Jurkat, Clone E6-1 (cell line): ENCODE measurements at places on chromosomes 12 and 14.
A peak's percentile ranks its signal among the peaks of the same experiment; 100 is the strongest.

- DNase-seq = no peak
Measured at GRCh38 chr12:133235401-133236112, at the start of gene ANHX. TSS of gene ANHX (minus strand) at chr12:133235877. CDS start at chr12:133234356, 1,521 bp downstream.

DNA sequence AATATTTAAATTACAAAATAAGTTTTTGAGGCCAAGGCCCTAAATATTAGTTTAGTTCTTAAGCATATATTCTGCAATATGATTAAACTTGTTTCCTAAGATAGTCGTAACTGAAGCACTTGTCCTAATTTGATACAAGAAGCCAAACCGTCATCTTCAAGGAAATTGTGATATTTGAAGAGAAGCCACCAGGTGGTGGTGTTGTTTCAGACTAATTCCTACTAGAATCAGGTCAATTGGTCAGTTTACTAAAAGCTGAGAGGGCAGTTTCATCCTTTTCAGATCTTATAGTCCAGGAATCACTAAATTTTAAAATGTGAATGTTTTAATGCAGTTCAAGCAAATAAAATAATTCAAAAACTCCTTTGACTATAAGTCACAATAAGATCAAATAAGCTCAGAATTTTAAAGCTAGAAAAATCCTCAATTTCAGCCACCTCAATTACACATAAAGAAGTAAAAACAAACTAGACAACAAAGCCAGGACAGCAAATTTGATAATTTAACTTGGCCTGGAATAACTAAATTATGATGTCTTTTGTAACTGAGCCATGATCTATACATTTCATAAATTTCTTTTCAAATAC, 7.1 kb upstream of the ARL1 start:
- peak; percentile 26 for DNase-seq

DNA sequence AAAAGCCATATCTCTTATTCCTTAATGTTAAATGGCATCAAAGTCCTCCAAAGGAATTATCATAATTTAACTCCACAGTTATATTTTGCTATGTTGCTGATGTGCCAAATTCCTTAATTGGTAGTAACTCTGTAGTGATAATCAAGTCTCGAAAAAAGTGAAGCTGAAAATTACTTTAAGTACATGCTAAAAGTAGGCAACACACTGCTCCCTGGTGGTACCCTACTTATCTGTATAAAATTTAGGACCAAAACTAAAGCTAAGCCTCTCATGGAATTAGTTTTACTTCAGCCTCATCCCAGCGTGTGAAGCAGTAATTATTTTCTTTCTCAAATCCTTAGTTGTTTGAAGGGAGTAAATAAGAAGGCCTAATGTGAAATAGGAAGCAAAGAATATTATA, 132.8 kb downstream of the TTLL5 start:
- no peak for DNase-seq

- DNase-seq = no peak
Measured at GRCh38 chr12:111413442-111414086, 7.8 kb downstream of the SH2B3 start.

GRCh38 chr14:59306775-59307174, 118.3 kb downstream of the DAAM1 start:
- DNase-seq = no peak

DNA sequence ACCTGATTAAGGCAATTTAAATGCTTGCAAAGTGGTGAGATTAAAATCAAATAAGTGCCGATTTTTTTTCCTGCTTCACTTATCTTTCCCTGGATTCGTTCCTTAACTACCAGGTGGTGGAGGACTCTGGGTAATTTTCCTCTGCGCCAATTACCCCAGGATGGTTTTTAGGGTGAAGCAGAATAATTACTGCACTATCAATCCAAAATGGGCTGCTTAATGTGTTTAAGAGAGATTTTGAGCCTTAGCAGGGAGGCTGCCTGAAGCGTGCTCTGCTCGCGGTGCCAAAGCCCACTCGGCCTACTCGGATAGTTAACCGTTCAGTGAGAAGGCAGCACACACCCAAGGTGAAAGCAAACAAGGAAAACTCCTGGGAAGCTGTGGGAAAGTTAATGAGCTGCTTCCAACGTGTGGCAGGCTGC, 274.9 kb upstream of the LMO3 start:
- no peak for DNase-seq

DNA sequence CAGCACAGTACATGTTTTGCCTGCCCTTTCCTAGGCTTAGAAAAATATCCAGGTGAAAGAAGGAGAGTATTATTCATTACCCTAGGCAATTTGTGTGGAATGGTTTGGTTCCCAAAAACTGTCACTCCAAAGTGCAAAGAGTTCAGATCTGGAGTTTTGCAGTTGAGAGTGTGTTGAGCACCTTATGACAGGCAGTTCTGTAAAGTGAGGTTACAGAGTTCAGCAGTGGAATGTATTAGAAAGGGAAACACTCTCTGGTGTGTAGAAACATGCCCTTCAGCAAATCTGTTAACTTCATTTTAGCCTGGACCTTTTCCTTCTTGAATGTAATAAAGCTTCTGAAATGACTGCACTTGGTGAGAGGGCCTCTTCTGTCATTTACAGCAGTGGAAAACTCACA, 154.0 kb upstream of the SSTR1 start:
- no peak for DNase-seq

DNA sequence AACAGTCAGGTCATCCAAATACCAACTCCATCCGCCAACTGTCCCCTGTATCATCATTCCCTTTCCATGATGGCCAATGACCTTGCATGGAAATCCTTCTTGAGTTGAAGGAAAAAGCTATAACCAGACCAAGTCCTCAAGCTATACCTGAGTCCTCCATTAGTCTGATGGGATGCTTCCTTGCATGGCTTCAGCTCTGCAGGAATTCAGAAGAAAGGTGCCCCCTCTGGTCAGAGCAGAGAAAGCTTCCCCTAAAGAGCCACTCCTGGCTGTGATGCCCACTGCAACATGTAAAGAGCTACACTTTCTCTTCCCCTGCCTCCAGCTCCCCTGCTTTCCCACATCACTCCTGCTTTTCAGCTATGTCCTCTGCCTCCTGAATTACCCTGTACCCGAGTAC, 43.1 kb upstream of the FKBP4 start:
- DNase-seq = no peak

DNA sequence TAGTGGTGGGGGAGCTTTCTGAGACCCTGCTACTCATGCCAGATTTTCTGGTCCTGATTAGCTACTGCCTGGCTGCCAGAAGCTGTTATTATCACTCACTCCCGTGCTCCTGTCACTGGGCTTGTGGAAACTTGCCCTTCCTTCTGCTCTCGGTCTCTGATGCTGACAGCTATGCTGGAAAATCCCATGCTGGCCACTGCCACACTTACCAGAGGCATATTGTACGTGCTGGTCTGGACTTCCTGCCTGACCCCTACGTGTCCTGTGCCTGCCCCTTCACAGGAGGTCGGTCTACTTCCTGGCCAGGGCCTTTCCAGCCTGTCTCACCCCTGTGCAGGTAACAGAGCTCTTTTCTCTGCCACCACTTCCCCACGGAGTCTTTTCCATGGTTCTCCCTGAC, 149.4 kb upstream of the PLEKHG7 start:
- DNase-seq = no peak

DNA sequence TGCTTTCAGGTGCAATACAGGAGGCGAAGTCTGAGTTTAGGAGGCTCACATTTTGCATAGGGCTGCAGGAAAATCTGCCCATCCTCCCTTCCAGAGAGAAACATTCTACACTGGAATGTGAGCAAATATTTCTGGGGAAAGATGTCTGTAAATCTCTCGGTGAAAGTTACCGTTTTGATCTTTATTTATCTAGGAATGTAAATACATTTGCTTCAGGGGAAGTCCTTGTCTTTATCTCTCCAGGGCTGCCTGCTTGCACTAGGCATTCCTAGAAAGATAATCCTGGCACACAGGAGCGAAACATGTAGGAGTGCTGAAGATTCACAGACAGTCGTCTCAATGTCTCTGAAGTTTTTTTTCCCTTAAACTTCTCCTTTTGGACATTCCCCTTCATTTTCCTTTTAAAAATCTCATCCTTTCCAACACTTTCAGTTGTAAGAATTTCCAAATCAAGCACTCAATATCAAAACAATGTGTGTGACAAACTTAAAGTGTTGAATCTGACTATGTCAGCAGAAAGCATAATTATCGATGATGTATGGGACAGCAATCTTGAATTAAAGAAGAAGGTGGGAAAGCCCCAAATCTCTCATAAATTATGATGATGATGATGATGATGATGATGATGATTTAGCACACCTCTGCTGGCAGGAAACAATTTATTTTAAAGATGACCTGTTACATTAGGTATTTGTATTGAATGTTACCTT, 113.4 kb upstream of the RESF1 start:
- no peak for DNase-seq

- no peak for DNase-seq
Measured at GRCh38 chr14:102229071-102229738, 75.8 kb downstream of the MOK start.

- DNase-seq = no peak
Measured at GRCh38 chr12:116152268-116152667, 125.2 kb downstream of the MED13L start.

DNA sequence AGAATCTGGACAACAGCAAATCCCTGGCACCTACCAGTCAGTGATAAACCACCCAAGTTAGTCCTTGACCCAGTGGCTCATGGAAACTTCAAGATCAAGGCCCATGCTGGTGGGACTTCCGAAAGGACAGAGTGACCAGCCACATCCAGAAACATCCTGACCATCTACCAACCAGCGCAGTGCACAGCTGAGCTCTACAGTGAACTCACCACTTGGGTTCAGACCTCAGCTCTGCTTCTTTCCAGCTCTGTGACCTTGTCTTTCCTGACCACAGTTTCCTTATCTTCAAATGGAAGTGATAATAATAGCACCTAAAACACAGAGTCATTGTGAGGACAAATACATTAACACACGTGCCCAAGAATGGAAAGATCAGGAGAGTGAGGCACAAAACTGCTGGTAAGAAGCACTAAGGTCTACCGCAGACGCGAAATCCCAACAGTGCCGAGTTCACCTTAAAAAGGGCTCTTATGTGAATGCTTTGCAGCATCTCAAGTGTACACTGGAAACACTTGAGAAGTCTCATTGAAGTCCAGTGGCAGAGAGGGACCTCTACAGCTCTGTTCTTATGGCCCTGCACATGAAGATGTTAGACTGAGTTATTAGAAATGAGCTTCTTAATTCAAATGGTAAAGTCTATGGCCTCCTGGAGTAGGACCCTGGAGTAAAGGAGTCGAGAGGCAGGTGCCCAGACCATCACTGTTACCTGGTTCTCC, 128.8 kb downstream of the CCDC60 start:
- no peak for DNase-seq

- DNase-seq = no peak
Measured at GRCh38 chr12:46896680-46897079, 70.9 kb upstream of the SLC38A4 start.

DNA sequence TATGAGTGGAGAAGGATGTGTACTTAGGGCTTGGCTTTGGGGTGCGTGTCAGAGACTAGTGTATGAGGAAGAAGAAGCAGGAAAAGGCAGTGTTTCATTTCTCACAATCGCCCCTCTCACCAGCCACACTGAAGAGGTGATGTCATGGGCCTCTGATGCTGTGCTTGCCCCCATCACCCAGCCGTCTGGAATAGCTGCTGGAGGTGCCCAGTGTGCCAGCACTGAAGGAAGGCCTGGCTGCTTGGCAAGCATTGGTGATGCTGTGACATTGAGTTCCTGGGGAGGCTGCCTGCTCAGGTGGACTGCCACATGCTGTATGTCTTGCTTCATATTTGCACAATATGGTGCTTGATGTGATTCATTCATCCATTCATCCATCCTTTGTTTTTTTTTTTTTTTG, 56.2 kb downstream of the CRADD start:
- DNase-seq = no peak

- no peak for DNase-seq
Measured at GRCh38 chr14:65382586-65382985, 29.9 kb upstream of the FUT8 start.

DNA sequence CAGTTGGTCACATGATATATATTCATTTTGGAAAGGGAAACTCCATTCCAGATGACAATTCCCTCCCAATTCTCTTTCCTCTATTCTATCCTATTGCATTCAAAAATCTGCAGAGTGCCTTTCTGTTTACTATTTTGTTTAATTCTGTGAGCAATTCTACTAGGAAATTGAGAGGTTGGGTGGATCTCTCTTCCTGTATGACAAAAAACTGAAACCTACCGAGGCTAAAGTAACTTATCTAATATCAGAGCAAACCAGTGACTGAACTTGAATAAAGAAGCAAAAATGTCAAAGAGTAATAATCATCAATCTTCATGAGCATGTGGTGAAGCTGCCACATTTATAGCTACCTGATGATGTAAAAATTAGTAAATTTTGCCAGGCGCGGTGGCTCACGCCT, 16.6 kb upstream of the ACTN1 start:
- DNase-seq = no peak

GRCh38 chr12:53577941-53578352, 48.2 kb downstream of the ATF7 start:
- no peak for DNase-seq

GRCh38 chr12:72889791-72890190, 617.6 kb downstream of the TRHDE start:
- no peak for DNase-seq

- DNase-seq = no peak
Measured at GRCh38 chr12:10584415-10584814, 29.0 kb downstream of the MAGOHB start.

GRCh38 chr12:116595672-116596071, 36.5 kb downstream of the MAP1LC3B2 start:
- no peak for DNase-seq

DNA sequence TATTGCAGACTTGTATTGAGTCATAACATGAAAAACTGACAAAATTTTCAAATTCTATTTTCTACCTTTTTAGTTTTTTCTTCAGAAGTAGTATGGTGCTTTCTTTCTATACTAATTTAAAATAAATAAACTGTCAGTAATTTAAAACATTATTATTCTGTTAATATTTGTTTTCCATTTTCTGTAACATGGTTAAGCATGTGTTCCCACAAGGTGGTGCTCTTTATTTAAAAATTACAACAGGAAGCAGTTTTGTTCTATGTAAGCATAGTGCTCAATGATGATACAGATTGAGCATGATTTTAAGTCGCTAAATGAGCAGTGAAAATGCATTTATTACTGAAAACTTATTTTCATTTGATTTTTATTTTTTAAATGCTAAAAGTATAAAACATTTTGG, 114.6 kb downstream of the PPFIA2 start:
- peak; percentile 16 for DNase-seq

- no peak for DNase-seq
Measured at GRCh38 chr14:43249116-43249515, 1258.0 kb downstream of the FSCB start.

GRCh38 chr14:57976701-57977100, 110.8 kb upstream of the SLC35F4 start:
- DNase-seq = no peak

GRCh38 chr14:50922803-50923202, 21.5 kb downstream of the PYGL start:
- no peak for DNase-seq

GRCh38 chr12:9708853-9709252, 24.0 kb downstream of the CLECL1 start:
- DNase-seq = no peak

- DNase-seq = peak; percentile 8
Measured at GRCh38 chr12:130838284-130838950, 633 bp downstream of the STX2 start.

GRCh38 chr12:96047229-96048211, 12.1 kb upstream of the LTA4H start:
- no peak for DNase-seq

- peak; percentile 12 for DNase-seq
Measured at GRCh38 chr14:52801014-52801712, 9.8 kb upstream of the GNPNAT1 start.
